ENCODE measurements at places on chromosomes 11 and 22. TPM values are rescaled to one million over a fixed set of nuclear protein-coding genes. Genes with fewer than 3 reads are reported as not detected.

DNA sequence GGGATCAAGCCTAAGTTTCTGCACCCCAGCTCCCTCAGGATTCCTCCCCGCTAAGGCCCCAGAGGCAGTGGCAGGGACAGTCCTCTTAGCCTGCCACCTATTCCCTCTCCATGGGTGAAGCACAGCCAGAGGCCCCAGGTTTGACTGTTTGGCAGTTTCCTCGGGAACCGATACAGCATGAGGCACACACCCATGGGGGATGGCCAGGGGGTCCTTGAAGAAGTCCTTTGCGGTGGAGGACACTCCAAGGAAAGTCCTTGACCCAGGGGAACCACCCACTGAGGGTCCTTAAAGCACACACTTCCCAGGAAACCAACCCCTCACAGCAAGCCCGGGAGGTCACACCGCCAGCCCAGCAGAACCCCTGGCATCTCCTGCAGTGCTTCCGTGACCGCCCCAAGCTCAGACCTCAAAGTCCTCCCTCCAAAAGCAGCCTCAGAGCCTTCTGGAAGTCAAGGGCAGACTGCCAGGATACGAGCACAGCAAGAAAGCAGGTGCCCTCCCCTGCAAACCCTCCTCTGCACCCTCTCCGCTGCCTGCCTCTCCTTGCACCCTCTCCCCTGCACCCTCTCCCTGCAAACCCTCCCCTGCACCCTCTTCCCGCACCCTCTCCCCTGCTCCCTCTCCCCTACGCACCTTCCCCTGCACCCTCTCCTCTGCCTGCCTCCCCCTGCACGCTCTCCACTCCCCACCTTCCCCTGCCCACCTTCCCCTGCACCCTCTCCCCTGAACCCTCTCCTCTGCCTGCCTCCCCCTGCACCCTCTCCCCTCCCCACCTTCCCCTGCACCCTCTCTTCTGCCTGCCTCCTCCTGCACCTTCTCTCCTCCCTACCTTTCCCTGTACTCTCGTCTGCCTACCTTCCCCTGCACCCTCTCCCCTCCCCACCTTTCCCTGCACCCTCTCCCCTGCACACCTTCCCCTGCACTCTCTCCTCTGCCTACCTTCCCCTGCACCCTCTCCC, 1.4 kb downstream of the SIGIRR start:
- H3K27me3 ChIP-seq = peaks cover 10% of the 10 kb centered on the region
- H3K36me3 ChIP-seq = no peaks in the 10 kb centered on the region
- H3K4me1 ChIP-seq = peaks cover 1% of the 10 kb centered on the region
- H3K4me3 ChIP-seq = no peak overlapping the region

GRCh38 chr22:25791556-25791955, 49.6 kb downstream of the MYO18B start:
- H3K27me3 ChIP-seq = no peaks in the 10 kb centered on the region
- no peak for DNase-seq
- peaks cover 2% of the 10 kb centered on the region for H3K4me1 ChIP-seq
- no peaks in the 10 kb centered on the region for H3K36me3 ChIP-seq
- H3K4me3 ChIP-seq = no peak overlapping the region

Gene SLC22A9
- not detected for total RNA-seq

DNA sequence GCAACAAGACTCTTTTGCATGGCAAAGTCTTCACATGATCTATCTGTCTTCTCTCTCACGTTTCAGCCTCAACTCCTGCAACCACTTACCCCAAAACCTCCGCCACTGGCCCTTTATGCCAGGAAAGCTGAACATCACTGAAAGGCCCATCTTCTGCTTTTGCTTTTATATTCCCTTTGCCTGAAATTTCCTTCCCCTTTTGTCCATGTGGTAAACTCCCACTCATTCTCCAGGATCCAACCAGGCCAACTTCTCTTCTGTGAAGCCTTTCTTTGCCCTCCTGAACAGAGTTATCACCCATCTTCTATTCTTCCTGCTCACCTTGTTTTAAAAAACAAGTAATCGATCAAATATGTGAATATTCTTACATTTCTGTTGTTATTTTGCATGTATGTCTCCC, 117.8 kb downstream of the WNT11 start:
- H3K36me3 ChIP-seq = peaks cover 4% of the 10 kb centered on the region
- H3K4me3 ChIP-seq = no peak overlapping the region
- peaks cover 2% of the 10 kb centered on the region for H3K27me3 ChIP-seq
- no peak for DNase-seq
- H3K4me1 ChIP-seq = peaks cover 4% of the 10 kb centered on the region
- no peak overlapping the region for H3K27ac ChIP-seq

DNA sequence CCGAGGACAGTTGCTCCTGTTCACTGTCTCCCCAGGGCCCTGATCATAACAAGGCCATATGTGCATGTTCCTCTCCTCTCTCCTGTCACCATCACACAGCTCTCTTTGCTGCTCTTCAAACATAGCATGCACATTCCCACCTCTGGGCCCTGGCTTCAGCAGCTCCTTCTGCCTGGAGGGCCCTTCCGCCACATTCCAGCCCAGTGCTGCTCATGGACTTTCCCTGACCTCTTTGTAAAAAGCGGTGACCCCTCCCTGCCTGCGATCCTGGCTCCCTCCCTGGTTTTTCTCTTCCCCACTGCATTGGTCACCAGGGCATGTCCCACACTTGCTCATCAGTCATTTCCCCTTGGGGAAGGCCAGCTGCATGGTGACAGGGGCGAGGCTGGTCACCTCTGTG, 98.2 kb downstream of the MYO18B start:
- peaks cover 8% of the 10 kb centered on the region for H3K4me1 ChIP-seq
- H3K27ac ChIP-seq = peak overlapping the region; percentile 21
- no peaks in the 10 kb centered on the region for H3K36me3 ChIP-seq
- peaks cover 5% of the 10 kb centered on the region for H3K27me3 ChIP-seq
- H3K4me3 ChIP-seq = peak overlapping the region; percentile 37
- no peak for DNase-seq

Gene DUSP8
- 123 TPM for total RNA-seq

Gene SMTNL1
- not detected for total RNA-seq

- peaks cover 5% of the 10 kb centered on the region for H3K36me3 ChIP-seq
- DNase-seq = no peak
- H3K4me3 ChIP-seq = no peak overlapping the region
- no peak overlapping the region for H3K27ac ChIP-seq
These were observed 39.0 kb upstream of the CD44 start for GRCh38 chr11:35100013-35100383.

- no peaks in the 10 kb centered on the region for H3K36me3 ChIP-seq
- no peak overlapping the region for H3K27ac ChIP-seq
- no peak for DNase-seq
- peaks cover 1% of the 10 kb centered on the region for H3K27me3 ChIP-seq
These were observed 156.9 kb downstream of the FEZ1 start for GRCh38 chr11:125338886-125339811.

- peak overlapping the region; percentile 71 for H3K4me3 ChIP-seq
- peaks cover 2% of the 10 kb centered on the region for H3K27me3 ChIP-seq
- H3K4me1 ChIP-seq = peaks cover 22% of the 10 kb centered on the region
- H3K36me3 ChIP-seq = peaks cover 10% of the 10 kb centered on the region
These were observed 54.6 kb upstream of the ASPHD2 start for GRCh38 chr22:26374391-26375026.

Gene NUP160
- total RNA-seq = 56.2 TPM

Gene MS4A7
- total RNA-seq = not detected

GRCh38 chr22:32127904-32128303, 31.2 kb downstream of the C22orf42 start:
- DNase-seq = no peak
- no peak overlapping the region for H3K4me3 ChIP-seq
- H3K4me1 ChIP-seq = no peaks in the 10 kb centered on the region

DNA sequence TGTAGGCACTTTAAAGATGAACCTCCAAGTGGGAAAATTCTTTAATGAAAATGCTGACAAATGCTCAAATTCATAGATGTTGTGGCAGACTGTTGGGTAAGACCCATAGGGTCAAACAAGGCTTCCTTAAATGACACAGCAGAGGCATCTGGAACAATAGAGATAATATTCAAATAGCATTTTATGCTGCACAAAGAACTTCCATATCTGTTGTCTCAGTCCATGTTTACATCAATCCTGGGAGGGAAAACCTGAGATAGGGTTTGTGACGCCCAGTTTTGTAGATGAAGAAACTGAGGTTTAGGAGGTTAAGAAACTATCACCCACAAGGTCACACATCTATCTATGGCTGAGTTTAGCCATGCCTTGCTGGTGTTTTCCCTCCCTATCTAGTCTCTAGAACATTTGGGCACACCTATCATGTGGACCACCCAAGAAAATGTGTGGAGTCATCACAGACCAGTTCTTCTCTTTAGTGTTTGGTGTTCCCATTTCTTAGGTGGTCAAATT, 106.4 kb downstream of the EHF start:
- DNase-seq = no peak
- no peaks in the 10 kb centered on the region for H3K27me3 ChIP-seq
- H3K4me1 ChIP-seq = no peaks in the 10 kb centered on the region
- H3K4me3 ChIP-seq = no peak overlapping the region
- no peak overlapping the region for H3K27ac ChIP-seq
- peaks cover 19% of the 10 kb centered on the region for H3K36me3 ChIP-seq

Gene CNTF
- total RNA-seq = 4.6 TPM

Gene TPH1
- 0.83 TPM for total RNA-seq

Gene LAMTOR1
- total RNA-seq = 68.3 TPM

Gene BANF1
- total RNA-seq = 135 TPM

Gene BDNF
- 0.42 TPM for total RNA-seq

DNA sequence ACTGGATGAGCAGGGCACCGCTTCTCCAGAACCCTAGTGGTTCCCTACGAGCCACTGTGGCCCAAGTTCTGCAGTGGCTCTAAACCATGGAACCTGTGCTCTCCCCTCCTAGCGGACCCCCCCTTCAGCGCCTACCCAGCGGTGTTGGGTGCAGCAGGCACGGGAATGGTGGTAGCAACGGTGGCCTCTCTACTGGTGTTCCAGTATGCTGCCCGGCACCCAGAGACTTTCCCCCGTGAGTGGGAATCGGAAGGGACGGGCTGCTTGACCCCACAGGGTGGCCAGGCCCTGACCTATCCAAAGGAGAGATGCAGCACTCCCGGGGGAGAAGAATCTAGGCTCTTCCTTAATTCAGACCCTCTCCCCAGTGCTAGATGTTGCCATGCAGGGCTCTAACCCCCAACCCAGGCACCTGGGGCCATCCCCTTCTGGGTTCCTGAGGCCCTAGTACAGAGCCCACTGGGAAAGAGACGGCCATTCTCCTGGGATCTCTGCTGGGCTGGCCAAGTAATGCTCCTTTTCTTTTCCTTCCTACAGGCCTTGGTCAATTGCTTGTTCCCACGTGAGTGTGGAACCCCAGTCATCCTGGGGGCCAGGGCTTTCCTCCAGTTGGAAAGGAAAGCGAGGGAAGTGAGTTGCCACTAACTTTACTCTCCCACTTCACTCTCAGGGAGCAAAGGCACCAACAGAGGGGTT, 9.2 kb downstream of the VSIG10L2 start:
- H3K27me3 ChIP-seq = peaks cover 6% of the 10 kb centered on the region
- H3K4me1 ChIP-seq = peaks cover 6% of the 10 kb centered on the region
- H3K4me3 ChIP-seq = no peak overlapping the region
- peaks cover 10% of the 10 kb centered on the region for H3K36me3 ChIP-seq
- no peak for DNase-seq
- H3K27ac ChIP-seq = no peak overlapping the region

GRCh38 chr11:107951155-107951554, 22.9 kb downstream of the RAB39A start:
- H3K27ac ChIP-seq = no peak overlapping the region
- DNase-seq = no peak
- H3K27me3 ChIP-seq = no peaks in the 10 kb centered on the region
- H3K36me3 ChIP-seq = no peaks in the 10 kb centered on the region
- H3K4me1 ChIP-seq = peaks cover 24% of the 10 kb centered on the region

Gene SLC43A1
- total RNA-seq = 5.2 TPM

- H3K36me3 ChIP-seq = peaks cover 4% of the 10 kb centered on the region
- peak overlapping the region; percentile 59 for H3K27ac ChIP-seq
- DNase-seq = no peak
- peaks cover 1% of the 10 kb centered on the region for H3K27me3 ChIP-seq
- H3K4me1 ChIP-seq = peaks cover 7% of the 10 kb centered on the region
These were observed 31.9 kb downstream of the FBLN1 start for GRCh38 chr22:45534339-45535192.

DNA sequence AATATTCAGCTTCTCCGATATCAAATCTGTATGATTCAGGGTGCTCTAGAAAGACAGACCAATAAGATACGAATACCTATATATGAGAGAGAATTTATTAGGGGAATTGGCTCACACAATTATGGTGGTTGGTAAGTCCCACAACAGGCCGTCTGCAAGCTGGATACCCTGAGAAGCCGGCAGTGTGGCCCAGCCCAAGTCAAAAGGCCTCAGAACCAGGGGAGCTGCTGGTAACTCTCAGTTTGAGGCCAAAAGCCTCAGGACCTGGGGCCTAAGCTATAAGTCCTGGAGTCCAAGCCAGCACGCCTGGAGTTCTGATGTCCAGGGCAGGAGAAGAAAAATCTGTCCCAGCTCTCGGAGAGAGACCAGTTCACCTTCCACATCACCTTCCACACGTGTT, 318.7 kb downstream of the BRD1 start:
- H3K27me3 ChIP-seq = peaks cover 4% of the 10 kb centered on the region
- no peak for DNase-seq
- H3K4me1 ChIP-seq = no peaks in the 10 kb centered on the region

DNA sequence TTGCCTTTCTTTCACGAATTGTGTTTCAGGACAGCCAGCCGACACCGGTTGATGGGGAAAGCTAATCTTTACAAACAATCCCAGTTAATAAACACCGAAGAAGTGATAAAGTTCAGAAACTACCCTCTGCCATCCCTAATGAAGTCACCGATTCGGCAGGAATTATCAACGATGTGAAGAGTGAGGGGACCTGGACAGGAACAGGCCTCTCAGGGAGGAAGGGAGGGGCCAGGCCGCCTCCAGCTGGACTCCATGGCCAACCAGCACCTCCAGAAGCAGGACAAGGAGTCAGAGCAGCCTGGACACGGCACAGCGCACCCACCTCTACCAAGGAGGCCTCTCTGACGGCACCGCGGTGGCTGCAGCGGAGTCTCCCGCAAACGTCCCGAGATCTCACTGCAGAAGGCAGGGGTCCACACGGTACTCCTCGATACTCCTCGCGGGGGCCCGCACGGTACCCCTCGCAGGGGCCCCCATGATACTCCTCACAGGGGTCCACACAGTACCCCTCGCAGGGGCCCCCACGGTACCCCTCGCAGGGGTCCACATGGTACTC, 3.9 kb downstream of the TOLLIP start:
- H3K27me3 ChIP-seq = peaks cover 2% of the 10 kb centered on the region
- H3K4me3 ChIP-seq = no peak overlapping the region
- peaks cover 10% of the 10 kb centered on the region for H3K4me1 ChIP-seq

DNA sequence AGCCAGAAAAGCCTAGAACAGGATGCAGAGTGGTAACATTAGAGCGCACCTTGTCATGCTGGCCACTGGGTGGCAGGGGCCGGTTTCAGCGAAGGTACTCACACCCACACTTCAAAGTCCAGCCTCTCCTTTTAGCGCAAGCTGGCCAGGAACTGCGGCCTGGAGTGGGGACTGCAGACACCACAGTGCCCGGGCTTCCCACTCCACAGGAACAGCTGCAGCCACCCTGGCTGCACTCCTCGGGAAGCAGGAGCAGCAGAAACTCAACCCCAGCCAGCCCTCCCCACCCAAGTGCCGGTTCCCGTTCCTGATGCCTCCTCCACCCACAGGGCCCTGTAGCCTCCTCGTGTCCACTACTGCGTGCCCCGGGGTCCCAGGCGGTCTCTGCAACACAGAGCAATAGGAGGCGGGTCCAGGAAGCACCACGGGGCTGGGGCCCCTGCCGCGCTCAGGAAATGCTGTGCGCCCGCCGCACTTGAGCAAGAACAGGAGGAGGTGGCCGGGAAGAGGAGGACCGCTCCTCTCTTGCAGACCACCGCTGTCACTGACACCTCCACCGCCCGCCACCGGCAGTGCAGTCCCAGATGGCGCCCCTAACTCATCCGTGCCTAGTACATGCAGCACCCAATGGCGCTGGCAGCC, 2.2 kb downstream of the RFPL2 start:
- peaks cover 9% of the 10 kb centered on the region for H3K4me1 ChIP-seq
- peak overlapping the region; percentile 89 for H3K4me3 ChIP-seq
- H3K27ac ChIP-seq = no peak overlapping the region

Gene SHANK2
- 23.0 TPM for total RNA-seq

- no peaks in the 10 kb centered on the region for H3K36me3 ChIP-seq
- peaks cover 15% of the 10 kb centered on the region for H3K4me1 ChIP-seq
These were observed 27.6 kb upstream of the HMOX1 start for GRCh38 chr22:35353318-35353717.
